Renal pelvis (tissue), 12 donors: ENCODE measurements at places on chromosomes 6 and 20.

- DNase-seq = peak; percentile 46
Observed at GRCh38 chr20:23235173-23236027, 115.2 kb upstream of the NXT1 start.

DNA sequence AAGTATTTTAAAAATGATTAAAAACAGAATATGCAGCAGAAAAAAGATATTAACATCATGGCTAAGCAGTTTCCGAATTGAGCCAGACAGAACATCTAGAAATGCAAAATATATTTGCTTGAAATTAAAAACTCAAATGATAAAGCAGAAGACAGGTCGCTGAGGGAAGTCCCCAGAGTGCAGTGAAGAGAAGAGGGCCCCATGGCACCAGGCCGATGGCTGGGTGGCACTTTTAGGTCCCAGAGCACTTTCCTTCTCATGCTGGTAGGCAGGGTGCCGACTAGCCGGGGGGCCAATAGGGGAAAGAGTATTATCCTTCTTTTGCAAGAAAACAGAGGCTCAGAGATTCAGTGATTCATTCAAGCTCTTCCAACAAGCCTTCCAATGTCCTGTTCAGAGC, 58.9 kb downstream of the MYH7B start:
- DNase-seq = no peak

- DNase-seq = no peak
Observed at GRCh38 chr20:52974179-52974594, 2.0 kb downstream of the TSHZ2 start.

- DNase-seq = no peak
Observed at GRCh38 chr6:84059082-84059481, 25.5 kb downstream of the MRAP2 start.

- no peak for DNase-seq
Observed at GRCh38 chr6:2497922-2498623, 252.6 kb downstream of the MYLK4 start.

GRCh38 chr6:154731296-154732218, 1.7 kb upstream of the SCAF8 start:
- no peak for DNase-seq

GRCh38 chr20:45091366-45091765, 9.6 kb downstream of the KCNS1 start:
- no peak for DNase-seq

DNA sequence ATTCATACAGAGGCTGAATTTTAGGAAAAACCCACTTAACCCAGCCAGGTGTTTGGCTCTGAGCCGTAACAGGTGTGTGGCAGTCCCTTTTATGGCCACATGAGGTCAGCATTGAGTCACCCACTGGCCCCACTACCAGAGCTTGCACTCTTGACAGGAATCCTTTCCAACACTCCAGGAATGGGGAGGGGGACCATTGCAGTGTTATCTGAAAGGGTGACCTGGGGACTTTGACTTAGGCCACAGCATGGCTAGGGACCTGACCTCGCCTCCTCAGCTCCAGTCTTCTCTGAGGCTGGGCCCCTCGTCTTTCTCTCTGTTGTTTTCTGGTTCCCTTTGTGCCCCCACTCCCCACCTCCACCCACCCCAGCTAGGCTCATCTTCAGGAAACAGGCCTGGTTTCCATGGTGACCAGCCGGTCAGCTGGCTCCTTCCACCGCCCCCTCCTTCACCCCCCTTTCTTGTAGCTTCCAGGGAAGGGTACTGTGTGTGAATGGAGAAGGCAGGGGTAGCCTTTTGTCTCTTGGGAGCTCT, 2.1 kb upstream of the TMEM151B start:
- peak; percentile 65 for DNase-seq

DNA sequence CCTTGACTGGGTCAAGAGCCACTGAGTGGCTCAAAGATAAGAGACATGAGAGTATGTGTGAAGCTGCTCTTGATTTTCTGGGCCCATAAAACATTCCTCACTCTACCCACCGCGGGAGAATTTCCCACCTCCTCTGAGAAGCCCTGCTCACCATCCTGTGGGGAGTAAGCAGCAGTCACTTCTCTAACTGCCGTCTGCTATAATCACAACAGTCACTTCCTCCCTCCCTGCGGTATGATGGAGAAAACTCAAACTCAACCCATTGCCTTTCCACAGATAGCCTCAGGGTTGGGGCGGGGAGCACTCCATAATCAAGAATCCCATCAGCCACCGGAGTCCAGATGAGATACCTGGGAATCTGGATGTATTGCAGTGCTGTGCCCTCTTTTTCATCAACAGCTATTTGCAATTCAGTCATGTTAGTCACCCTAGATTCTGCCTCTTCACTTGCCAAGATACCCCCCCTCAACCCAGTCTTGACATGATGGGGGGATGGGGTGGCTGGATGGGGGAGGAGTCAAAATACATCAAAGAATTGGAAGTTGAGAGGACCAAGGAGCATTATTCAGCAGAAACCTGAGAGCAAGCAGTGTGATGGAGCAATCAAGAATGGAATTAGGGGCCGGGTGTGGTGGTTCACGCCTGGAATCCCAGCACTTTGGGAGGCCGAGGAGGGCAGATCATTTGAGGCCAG, 5.1 kb downstream of the MOCS1 start:
- no peak for DNase-seq

DNA sequence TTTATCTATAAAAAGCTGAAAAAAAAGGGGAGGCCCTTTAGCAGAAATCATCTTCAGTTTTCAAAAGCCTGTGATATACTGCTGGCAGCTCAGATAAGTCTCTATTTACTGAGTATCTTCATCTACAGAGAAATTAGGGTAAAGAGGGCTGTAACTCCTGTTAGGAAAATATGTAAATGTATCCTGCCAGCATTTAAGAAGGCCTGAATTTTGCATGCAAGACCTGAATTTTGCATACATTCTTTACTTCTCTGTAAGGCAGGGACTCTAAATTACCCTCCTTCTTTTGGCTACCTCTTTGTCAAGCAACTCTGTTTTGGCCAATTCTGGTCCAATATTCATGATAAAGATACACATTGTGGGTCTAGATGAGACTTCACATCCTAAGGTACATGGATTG, 150.6 kb upstream of the SPACA1 start:
- no peak for DNase-seq

DNA sequence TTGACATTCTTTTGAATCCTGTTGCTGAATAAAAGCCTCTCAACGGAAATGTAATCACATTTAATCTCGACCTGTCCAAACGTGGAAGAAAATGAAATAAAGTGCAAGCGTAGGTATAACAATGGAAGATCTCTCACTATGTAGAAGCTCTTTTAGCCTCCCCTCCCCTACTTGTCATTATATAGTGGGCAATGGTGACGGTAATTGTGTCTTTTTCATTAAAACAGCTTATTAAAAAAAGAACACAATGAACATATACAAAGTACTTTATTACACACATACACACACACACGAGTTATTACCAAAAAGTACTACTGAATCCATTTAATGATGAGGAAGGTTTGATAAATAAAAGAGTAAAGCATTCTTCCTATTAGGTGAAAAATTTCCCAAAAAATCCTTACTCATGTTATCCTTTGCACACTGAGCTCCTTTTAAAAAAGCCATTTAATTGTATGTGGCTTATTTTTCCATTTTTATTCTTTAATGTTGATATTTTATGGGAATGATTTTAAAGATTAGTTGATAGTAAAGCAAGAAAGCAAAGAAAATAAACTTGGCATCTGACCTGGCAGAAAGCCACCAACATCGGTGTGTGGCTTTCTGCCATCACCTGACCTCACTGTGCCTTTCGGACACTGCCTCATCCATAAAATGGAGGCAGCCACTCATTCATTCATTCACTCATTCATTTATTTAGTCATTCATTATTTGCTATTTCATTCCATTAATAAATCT, 493 bp upstream of the SGK1 start:
- DNase-seq = no peak

DNA sequence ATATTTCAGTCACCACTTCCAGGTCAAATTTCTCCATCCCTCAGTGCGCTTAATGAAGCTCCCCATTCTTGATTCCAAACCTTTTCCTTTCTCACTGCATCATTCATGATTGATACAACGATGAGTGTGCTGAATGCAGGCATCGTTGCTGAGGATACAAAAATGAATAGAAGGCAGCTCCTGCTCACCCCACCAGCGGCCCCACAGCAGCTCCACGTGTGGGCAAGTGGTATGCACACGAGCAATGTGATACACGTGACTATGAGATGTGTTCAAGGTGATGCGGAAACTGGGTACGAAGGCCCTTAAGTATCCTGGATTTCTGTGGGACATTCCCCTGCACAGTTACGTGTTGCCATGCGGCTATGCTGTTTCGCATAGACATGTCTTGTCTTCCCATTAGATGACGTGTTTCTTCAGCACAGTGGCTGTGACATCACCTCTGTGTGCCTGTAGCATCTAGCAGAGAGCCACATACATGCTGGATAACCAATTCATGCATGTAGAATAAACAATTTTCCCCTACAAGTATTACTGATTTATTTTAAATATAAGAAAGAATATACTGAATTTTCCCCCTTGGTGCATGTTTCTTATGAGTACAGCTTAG, 260.5 kb upstream of the AGPAT4 start:
- DNase-seq = no peak

DNA sequence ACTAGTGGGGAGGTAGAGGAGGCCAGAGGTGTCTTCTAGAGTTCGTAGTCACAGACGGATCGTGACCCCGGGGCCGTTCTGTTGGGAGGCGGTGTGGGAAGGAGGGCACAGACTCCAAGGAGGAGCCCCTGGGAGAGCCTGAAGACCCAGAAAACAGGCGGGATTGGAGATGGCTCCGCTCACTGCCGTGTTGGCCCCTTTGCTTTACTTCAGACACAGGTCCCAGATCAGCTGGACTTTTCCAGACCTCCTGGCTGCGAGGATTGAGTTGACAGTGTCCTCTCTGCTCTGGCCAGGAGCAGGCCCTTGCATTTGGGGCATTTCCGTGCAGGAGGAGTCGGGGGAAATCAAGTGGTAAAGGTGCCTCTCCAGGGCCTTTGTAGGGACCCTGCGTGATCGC, 112.9 kb downstream of the ARMC2 start:
- DNase-seq = no peak

DNA sequence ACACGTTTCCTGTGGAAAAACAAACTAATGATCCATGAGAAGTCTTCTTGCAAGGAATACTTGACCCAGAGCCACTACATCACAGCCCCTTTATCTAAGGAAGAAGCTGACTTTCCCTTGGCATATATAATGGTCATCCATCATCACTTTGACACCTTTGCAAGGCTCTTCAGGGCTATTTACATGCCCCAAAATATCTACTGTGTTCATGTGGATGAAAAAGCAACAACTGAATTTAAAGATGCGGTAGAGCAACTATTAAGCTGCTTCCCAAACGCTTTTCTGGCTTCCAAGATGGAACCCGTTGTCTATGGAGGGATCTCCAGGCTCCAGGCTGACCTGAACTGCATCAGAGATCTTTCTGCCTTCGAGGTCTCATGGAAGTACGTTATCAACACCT, 35.4 kb downstream of the GCNT2 start:
- DNase-seq = no peak

DNA sequence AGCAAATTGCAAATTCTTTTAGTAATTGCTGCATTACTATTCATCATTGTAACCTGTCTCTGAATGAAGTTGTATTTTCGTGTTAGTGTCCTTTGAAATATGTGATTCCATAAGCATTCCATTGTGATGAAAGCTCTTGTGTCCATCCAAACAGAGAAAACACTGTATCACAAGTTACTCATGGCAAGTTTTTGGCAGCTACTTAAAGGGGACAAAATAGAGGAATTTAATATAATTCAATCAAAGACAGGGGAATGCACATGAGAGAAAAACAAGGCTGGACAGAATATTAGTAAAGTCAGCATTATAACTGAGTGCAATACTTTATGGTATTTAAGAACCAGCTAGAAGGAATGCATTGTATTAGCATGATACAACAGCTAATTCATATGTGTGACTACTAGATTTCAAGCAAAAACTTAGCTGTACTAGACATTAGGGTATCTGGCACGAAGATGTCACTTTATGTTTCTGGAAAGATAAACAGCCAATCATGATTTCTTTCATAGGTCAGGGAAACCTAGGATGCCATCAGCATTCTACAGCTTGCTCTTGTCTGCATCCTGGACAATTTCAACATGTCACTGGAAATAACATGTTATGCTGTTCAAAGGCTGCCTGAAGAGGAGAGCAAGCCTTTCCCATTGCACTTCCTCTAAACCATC, 270.6 kb upstream of the MARCKS start:
- no peak for DNase-seq

GRCh38 chr6:43708860-43709653, 21.5 kb upstream of the MRPS18A start:
- DNase-seq = no peak

- no peak for DNase-seq
Observed at GRCh38 chr6:126905917-126906316, 212.6 kb upstream of the RSPO3 start.

- DNase-seq = no peak
Observed at GRCh38 chr6:11722805-11723631, 55.6 kb downstream of the ADTRP start.

- no peak for DNase-seq
Observed at GRCh38 chr6:142406131-142406530, 104.3 kb downstream of the ADGRG6 start.

- no peak for DNase-seq
Observed at GRCh38 chr20:45323731-45324130, 15.6 kb upstream of the MATN4 start.

DNA sequence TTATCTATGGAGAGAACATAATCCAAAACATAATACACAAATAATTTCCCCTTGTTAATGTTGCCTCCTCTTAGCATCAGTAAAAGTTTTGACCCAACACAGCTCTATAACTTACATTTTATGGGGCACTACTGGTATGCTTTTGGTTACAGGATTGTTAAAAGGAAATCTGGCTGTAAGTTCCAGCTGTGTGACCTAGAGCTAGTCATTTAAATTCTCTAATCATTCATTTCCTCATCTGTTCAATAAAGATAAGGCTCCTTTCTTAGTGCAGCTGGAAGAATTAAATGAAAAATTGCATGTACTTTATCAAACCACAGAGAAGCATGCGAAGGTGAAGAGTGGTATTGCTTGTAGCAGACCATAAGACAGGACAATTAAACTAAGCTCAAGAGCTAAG, 4.6 kb downstream of the SLC17A2 start:
- no peak for DNase-seq

DNA sequence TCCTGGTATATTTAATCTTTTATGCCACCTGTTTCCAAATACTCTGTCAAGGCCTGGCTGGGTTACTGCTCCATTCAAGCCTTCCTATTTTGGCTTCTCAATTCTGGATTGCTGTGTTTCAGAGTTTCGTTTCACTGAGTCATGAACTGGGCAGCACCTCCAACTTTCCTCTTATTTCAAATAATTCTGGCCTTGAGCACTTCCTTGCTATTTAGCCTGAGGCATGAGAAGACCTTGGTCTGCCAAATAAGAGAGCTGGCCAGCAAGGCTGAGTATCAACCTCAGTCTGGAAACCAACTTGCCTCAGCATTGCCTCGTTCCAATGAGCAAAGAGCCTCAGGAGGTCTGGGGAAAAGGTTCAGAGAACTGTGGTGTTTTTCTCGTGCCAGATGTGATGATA, 66.6 kb downstream of the TNFAIP3 start:
- DNase-seq = no peak

- DNase-seq = no peak
Observed at GRCh38 chr6:170279977-170280688, 10.7 kb downstream of the DLL1 start.
